A673 (cell line): ENCODE measurements at places on chromosomes 4 and X. TPM values are rescaled to one million over a fixed set of nuclear protein-coding genes. Genes with fewer than 3 reads are reported as not detected.

Gene PGK1
- total RNA-seq, result 432 and 438 TPM in 2 replicates

Gene ANKRD37
- 0.72 TPM in 1 of 2 replicates, not detected in the other for total RNA-seq

Gene TBC1D8B
- total RNA-seq, result 0.41 and 0.61 TPM in 2 replicates

Gene TMEM47
- 35.9 and 36.4 TPM in 2 replicates for total RNA-seq

Gene SSX5
- total RNA-seq, result not detected in 2 replicates

Gene PPP1R3F
- 11.4 and 12.3 TPM in 2 replicates for total RNA-seq

Gene SHROOM4
- 7.0 and 7.2 TPM in 2 replicates for total RNA-seq

Gene TRO
- 24.3 and 28.2 TPM in 2 replicates for total RNA-seq

Gene RIPPLY1
- total RNA-seq, result not detected in 2 replicates

Gene SAGE1
- not detected in 2 replicates for total RNA-seq

Gene MBNL3
- 38.0 and 42.2 TPM in 2 replicates for total RNA-seq

Gene CAPN6
- total RNA-seq, result 0.24 and 0.28 TPM in 2 replicates

Gene IL1RAPL1
- total RNA-seq, result 0.21 TPM in 1 of 2 replicates, not detected in the other

Gene SMIM20
- total RNA-seq, result 25.2 and 30.2 TPM in 2 replicates

Gene CLIC2
- 1.7 and 2.7 TPM in 2 replicates for total RNA-seq

Gene CSAG2
- total RNA-seq, result not detected in 2 replicates

Gene EREG
- 0.50 and 0.84 TPM in 2 replicates for total RNA-seq
